ENCODE measurements at places on chromosomes 4 and X. TPM values are rescaled to one million over a fixed set of nuclear protein-coding genes. Genes with fewer than 3 reads are reported as not detected.

Gene SORBS2
- total RNA-seq: under 0.01 TPM

Gene MAGEA9
- not detected for total RNA-seq

Gene ADH1A
- total RNA-seq: not detected

DNA sequence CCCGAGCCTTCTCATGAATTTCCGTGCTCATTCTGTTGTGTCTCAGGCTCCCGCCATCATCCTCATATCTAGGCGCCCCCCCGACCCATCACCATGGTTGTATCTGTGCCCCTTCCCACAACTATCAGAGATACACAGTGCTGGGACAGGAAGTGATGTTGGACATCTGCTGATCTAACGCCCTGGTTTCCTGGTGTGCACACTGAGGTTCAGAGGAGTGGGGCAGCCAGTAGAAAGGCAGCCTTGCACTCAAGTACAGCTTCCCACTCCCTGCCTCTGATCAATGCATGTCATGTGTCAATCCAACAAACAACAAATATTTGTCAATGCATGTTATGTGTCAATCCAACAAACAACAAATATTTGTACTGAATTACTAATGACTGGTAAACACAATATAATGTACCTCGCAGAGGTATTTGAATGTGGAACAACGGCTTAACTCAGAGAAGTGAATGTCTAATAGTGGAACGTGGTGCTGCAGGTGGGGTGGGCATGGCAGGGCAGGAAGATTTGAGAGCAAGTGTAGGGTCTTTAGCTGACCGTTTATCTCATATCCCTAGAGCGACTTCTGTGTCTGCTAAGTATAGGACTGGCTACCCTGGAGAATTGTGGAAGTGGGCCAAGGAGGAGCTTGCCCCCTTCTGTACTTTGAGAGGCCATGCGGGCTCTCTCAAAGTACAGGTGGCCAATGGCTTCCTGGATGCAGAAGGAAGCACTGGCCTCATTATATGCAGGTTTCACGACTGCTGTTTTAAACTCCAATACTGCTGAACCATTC lies 10.3 kb upstream of the SEL1L3 start:
- DNase-seq: no peak

DNA sequence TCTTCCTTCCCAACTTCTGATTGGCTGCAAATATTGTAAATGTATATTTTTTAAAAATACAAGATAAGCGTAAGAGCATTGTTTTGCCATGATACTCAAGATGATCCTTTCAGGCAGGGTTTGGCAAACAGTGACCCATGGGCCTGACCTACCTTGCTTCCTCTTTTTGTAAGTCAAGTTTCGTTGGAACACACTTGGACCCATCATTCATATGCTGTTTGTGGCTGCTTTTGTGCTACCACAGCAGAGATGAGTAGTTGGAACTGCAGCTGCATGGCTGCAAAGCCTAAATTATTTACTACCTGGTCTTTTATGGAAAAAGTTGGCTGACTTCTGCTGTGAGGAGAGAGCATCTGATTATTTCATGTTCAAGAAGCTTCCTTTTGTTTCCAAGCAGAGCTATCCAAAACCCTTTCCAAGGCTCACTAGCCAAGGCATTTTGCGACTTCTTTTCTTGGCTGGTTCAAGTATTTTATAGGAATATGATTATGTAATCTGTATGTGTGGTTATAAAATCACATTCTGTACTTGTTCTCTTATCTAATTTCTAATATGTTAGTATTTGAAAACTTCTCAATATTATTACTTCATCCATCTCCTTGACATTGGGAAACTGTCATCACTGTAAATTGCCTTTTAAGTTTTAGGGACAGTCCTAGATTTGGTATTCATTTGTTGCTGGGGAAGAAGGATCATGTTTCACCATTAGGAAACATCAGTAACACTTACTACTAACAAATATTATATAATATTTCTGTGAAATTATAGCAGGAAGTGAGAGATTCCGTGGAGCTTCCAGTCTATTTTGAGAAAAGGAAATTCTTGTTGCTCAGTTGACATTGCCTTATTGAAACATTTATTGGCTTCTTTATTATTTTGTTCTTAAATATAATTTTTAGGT lies 109.2 kb downstream of the ARHGAP10 start:
- no peak for DNase-seq

- peak; percentile 92 for DNase-seq
Measured at GRCh38 chr4:101355767-101356702, 8.7 kb upstream of the PPP3CA start.

DNA sequence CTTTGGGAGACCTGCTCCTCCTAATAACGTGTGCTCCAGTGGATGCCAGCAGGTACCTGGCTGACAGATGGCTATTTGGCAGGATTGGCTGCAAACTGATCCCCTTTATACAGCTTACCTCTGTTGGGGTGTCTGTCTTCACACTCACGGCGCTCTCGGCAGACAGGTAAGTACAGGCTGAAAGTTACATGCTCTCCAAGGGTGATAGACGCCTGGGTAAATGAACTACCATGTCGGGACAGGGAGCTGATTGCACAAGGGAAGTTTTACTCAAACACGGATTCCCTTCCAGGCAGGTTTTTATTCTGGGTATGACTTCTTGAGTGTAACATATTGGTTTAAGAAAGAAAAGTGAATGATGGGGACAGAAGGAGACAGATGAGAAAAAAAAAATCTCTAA lies 836 bp downstream of the GRPR start:
- DNase-seq: no peak

GRCh38 chr4:174119051-174119450 lies 164.4 kb downstream of the FBXO8 start:
- DNase-seq: peak; percentile 51

GRCh38 chr4:154960476-154960875 lies 179.4 kb downstream of the RBM46 start:
- DNase-seq: no peak

- DNase-seq: peak; percentile 20
Measured at GRCh38 chr4:94486372-94486801, 34.6 kb downstream of the PDLIM5 start.

GRCh38 chr4:185710487-185710995 lies 101.5 kb downstream of the SORBS2 start:
- no peak for DNase-seq

DNA sequence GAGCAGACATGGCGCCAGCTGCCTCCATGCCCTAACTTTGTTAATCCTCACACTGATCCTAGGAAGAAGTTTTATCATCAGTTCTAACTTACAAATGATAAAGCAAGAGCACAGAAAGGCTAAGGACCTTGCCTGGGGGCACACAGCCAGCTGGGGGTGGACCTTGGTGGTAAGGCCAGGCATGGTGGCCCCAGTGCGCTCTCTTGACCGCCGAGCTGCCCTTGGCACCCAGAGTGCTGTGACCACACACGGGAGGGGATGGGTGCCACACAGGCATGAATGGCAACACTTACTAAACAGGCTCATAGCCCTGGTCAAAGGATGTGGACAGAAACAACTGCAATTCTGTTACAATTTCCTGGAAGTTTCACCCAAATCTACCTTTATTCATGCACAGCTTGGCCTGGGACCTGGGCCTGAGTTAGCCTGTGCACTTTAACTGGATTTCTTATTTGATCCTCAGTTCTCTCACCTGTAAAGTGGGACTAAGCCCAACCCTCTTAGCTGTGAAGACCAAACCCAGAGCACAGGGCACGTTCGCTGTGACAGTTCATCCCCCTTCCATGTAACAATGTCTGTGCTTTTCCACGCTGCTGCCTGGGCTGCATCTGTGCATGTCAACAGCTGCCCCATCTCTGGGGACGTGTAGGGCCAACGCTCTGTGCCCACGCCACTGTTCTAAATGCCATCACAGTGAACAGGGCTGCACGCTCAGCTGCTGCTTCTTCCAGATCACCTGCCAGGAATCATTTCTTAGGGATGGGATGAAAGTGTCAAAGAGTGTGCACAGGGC lies 44.8 kb downstream of the ACOX3 start:
- no peak for DNase-seq

DNA sequence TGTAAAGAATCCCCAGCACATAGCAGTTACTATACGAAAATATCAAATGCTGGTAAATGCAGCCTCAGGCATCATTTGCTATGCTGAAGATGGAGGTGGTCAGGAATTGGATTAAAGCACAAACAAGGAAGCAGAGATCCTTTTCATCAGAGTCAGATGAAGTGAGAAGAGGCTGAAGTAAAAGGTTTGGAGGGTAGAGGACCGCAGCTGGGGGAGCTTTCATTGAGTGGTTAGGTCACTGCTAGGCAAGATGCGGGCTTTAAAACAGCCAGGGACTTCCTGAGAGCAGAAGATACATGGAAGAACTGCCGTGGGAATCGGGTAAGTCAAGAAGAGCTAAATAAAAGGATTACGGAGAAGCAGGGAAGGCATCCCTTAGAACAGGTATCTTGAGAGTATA lies 351.4 kb downstream of the UNC5C start:
- no peak for DNase-seq
